NK-92 treated with Interleukin-12 subunit alpha and Interleukin-12 subunit beta, amount 100 ng/mL, for 24 hours (cell line): ENCODE measurements at places on chromosomes 12 and 14.

DNA sequence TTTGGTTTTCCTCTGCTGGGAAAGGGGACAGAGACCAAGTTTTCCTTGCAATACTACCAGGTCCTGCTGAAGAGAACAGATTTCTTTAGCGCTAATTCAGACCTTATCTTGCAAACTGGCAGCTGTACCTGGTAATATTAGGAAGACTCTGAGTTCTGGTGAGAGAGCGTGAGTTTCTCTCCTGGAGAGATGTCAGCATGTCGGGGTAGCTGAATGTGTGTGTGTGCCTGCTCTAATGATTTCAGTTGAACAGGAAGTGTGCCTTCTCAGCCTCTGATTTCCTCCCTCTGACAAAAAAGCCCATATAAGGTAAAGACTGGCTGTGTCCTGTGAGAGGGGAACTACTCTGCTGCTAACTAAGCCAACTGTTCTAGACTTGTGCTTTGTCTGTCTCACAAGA is 10.3 kb upstream of the ERP27 start:
- DNase-seq: no peak

- DNase-seq: no peak
These were observed 57.8 kb upstream of the BCL11B start for GRCh38 chr14:99329711-99330315.

DNA sequence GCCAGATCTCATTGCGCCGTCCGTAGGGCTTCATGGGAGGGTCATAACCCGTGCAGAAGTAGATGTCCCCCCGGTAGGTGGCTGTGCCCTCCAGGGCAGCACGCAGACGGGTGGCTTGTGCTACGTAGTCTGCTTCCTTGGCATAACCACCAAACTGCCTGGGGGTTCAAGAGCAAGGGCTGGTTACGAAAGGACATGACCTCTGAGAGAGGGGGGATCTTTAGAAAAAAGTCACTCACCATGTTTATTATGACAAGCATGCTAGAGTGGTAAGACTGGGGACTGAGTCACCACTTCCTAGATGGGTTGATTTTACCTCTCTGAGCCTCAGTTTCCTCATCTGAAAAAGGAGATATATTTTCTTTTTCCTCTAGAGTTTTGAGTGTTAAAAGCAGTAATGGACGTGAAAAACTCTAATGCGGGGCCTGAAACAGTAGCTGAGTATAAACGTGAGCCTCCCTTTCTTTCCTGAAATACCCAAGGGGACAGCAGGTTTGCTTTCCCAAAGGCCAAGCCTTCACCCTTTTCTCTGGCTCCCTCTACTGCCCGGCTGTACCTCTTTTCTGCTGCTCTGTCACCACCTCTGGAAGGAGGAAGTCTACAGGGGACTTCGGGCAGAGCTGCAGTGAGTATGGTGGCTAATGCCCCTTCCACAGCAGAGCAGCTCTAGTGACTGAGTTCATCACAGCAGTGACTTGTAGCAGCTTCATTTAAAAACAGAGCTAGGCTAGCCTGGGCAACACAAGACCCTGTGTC is 23.5 kb upstream of the GPRC5D start:
- DNase-seq: no peak

DNA sequence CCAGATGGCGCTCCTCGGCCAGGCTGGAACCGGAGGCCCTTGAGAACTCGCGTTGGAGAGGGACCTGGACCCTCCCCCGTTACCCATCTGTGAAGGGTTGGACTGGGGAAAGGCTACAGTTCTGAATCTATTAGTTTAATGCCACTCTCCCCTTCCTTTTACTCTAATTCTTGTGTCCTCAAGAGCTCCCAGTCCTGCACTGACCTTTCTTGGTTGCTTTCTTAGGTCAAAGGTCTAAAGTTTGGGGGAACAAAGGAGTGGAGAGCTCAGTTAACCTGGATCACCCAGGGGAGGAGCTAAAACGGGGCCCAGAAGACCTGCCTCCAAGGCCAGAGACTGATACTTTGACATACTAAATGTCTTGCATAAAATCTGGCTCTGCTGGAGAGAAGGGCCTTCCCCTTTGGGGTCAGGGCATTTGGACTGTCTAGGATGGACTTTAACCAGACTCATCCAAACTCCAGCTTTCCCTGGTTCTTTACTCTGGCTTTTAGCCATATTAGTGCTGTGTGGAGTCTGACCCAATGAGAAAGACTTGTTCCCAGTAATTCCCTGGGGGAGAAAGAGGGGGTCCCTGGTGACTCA is 923 bp upstream of the MLF2 start:
- no peak for DNase-seq

GRCh38 chr12:94599189-94599588 is 51.2 kb downstream of the TMCC3 start:
- no peak for DNase-seq

GRCh38 chr14:75098682-75099081 is 28.2 kb downstream of the NEK9 start:
- DNase-seq: no peak

DNA sequence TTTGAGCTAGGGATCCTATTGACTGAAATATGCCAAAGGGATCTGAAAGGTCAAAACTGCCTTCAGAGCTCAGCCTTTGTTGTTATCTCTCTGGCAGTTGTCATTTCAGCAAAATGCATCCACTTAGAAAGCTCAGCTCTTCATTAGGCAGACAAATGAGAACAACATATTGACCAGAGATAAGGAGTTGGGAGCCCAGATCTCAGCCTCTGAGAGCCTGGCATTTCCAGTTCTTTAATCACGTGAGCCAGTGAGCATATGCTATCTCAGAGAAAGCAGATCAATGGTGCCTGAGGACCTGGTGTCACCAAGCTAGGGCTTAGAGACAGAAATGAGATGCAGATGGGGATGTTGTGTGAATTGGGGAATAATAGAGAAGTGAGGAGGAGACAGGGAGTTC is 101.1 kb downstream of the DAD1 start:
- no peak for DNase-seq

DNA sequence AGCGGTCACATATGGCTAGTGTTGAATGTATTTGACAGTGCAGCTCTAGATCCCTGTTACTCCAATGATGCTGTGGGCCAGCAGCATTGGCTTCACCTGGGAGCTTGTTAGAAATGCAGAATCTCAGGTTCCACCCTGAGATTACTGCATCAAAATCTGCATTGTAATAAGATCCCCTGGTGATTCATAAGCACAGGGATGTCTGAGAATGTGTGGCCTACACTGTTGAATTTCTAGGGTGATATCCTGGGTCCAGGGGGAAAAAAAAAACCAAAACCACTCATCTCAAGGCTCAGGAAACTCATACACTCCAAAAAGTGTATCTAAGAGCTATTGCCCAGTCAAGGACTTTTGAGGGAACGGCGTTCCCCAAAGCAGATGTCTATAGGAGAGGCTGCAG is 196.8 kb downstream of the PPM1H start:
- no peak for DNase-seq

GRCh38 chr14:20970647-20970982 is 15.3 kb downstream of the RNASE2 start:
- no peak for DNase-seq

DNA sequence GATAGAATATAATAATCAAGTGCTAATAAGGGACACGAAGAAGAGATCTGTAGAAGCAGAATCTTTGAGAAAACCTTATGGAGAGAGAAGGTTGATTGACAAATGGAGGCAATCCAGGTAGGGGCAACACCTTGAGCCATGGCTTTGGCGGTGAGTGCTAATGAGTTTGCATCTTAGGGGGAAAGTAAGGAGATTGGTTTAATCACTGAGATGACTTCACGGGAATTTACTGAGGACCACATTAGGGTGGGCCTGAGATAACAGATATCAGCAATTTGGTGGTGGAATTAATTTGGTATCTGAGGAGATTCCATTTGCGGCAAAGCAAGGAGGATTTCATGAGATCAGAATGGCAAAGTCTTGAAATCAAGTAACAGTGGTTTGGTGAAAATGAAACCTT is 1.8 kb upstream of the LARP4 start:
- DNase-seq: no peak

GRCh38 chr14:91154851-91155625 is 41.2 kb downstream of the DGLUCY start:
- no peak for DNase-seq

GRCh38 chr14:24633353-24633752 is 637 bp downstream of the GZMB start:
- DNase-seq: no peak

GRCh38 chr12:122471324-122472226 is 29.2 kb downstream of the ZCCHC8 start:
- no peak for DNase-seq

GRCh38 chr14:86940106-86940505 is 1052.9 kb downstream of the GALC start:
- no peak for DNase-seq

- DNase-seq: no peak
These were observed 1239.0 kb downstream of the SLC16A7 start for GRCh38 chr12:60834806-60835205.

GRCh38 chr12:105030820-105031807 is 45.0 kb downstream of the NOPCHAP1 start:
- DNase-seq: no peak

- no peak for DNase-seq
These were observed 5.1 kb downstream of the LHX5 start for GRCh38 chr12:113466454-113467141.

DNA sequence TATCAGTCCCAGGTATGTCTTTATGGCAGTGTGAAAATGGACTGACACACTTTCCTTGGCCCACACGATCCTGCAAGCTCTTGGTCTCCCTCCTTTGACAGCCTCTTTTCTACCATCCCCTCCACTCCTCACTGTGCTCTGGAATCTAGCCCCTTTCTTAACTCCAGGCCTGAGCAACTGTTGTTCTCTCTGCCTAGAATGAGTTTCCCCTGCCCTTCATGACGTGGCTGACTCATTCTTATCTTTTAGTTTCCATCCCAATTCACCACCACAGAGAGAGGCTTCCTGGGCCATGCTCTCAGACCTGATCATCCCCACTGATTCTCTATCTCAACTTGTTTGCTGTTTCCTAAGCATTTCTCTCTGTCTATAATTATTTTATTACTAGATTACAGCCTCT is 157.4 kb upstream of the HMGA2 start:
- no peak for DNase-seq

GRCh38 chr14:26599291-26599690 is 1.5 kb upstream of the NOVA1 start:
- no peak for DNase-seq

- DNase-seq: no peak
These were observed 7.6 kb upstream of the PTPRB start for GRCh38 chr12:70644861-70645260.

DNA sequence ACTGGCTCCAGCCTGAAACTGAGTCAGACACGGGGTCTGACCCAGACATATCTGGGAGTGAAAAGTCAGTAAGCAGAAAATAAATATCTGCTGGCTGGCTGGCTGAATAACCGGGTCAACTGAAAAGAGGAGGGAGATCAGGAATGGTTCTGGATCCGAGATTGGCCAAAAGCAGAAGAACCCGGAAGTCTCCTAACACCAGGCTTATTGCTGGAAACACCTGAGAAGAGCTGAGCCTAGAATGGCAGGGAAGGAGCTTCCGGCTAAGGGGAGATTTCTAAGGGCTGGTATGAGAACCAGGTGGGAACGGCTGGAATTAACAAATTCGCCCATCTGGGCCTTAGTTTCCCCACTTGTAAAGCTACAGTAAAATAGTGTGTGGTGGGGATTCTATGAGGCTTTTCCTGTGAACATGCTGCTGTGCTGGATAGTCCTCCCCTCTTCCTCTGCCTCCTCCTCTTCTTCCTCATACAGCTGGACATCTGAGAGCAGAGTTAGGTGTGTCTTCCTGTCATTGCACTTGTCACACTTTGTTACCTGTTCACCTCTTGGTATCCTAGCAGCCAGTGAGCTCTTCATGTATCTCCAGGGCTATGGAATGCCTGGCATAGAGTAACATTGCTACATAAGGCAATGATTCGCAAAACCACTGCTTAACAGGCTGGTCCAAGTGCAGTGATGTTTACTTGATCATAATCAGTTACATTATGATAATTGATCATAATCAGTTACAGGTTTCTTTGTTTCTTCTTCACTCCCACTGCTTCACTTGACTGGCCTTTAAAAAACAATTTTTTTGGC is 2.0 kb upstream of the SHMT2 start:
- DNase-seq: no peak

- DNase-seq: no peak
These were observed 264.7 kb downstream of the APAF1 start for GRCh38 chr12:98909746-98910145.

GRCh38 chr12:103178366-103179080 is 221.0 kb downstream of the ASCL1 start:
- no peak for DNase-seq

DNA sequence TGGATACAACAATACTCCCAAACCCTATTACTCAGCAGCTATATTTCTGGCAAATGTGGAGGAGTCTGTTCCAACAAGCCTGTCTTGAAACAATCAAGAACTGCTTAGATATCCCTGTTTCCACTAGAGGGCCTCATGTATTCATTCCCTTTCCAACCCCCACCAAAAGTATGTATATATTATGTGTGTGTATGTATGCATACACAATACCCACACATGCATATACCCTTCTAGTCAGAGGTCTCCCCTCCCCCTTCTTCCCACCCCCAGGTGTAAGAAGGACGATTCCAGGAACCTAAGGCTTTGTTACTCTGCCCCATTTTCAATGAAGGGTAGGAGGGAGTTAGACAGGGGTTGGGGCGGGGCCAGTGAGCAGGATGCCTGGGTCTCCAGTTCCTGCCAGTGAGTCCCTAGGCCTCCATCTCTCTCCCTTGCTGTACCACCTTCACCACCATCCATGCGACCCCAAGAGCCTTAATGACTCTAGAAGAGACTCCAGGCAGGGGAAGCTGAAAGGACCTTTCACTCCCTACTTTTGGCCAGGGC is at the start of gene DGKA:
Gene DGKA (plus strand): TSS at position 392 of the 546 bp plus-strand sequence. CDS start 5,342 bp downstream, outside the sequence.
- peak; percentile 29 for DNase-seq

GRCh38 chr14:105852378-105853088 is 326.1 kb downstream of the TMEM121 start:
- no peak for DNase-seq

- no peak for DNase-seq
These were observed 126.7 kb downstream of the TMEM132D start for GRCh38 chr12:129776977-129777667.

DNA sequence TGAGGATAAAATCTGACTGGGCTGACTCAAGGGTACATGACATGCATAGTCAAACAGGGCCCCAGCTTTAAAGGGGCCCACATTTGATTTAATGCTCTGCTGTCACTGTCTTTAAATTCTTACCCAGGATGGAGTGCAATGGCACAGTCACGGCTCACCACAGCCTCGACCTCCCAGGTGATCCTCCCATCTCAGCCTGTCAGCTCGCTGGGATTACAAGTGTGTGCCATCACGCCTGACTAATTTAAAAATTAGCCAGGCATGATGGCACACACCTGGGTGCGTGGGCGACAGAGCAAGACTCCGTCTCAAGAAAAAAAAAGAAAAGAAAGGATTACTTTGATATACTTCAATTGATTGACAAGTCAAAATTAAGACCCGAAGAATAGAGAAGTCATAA is 9.2 kb upstream of the PLBD1 start:
- no peak for DNase-seq

GRCh38 chr12:106297075-106297474 is 5.5 kb upstream of the TCP11L2 start:
- no peak for DNase-seq

GRCh38 chr14:51652168-51653078 is 713 bp downstream of the FRMD6 start:
- DNase-seq: no peak
